ENCODE measurements at places on chromosomes 16 and 17.

DNA sequence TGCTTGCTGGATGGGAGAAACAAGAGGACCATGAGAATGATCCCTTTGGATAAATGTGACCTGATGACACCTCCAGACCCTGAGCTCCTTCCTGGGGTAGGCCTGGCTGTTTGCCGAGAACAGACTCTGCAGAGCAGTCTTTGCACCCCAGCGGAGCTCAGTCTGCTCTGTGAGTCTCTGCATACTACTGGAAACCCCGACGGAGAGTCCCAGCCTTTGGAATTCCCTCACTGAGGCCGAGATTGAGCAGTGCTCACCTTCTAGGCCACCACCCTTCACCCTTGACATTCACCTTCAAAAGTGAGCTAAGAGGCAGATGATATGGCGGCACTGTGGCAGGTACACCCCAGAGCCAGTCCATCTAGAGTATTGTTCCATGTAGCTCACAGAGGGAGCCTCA lies 172.2 kb upstream of the CDH13 start:
- no peak for DNase-seq

GRCh38 chr17:1604831-1605528 lies 23.7 kb downstream of the SLC43A2 start:
- DNase-seq = no peak

- DNase-seq = no peak
Measured at GRCh38 chr17:32807577-32807976, 69.3 kb downstream of the MYO1D start.

GRCh38 chr17:19004421-19005136 lies at the start of gene FAM83G:
TSS of gene FAM83G (minus strand) at chr17:19004764. CDS start at chr17:19004041, 723 bp downstream.
- DNase-seq = no peak

GRCh38 chr17:66507103-66507923 lies 204.9 kb downstream of the PRKCA start:
- no peak for DNase-seq

DNA sequence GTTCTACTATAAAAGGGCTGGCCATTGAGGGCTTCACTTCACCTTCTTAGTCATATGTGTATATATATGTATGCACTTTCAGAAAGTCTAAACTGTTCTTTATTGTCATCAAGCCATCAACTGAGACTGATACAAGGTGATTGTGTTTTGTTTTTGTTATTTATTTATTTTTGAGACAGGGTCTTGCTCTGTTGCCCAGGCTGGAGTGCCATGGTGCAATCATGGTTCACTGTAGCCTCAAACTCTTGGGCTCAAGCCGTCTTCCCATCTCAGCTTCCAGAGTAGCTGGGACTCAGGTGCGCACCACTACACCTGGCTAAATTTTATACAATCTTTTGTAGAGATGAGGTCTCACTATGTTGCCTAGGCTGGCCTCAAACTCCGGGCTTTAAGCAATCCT lies 5.6 kb downstream of the ZNRF1 start:
- DNase-seq = no peak

DNA sequence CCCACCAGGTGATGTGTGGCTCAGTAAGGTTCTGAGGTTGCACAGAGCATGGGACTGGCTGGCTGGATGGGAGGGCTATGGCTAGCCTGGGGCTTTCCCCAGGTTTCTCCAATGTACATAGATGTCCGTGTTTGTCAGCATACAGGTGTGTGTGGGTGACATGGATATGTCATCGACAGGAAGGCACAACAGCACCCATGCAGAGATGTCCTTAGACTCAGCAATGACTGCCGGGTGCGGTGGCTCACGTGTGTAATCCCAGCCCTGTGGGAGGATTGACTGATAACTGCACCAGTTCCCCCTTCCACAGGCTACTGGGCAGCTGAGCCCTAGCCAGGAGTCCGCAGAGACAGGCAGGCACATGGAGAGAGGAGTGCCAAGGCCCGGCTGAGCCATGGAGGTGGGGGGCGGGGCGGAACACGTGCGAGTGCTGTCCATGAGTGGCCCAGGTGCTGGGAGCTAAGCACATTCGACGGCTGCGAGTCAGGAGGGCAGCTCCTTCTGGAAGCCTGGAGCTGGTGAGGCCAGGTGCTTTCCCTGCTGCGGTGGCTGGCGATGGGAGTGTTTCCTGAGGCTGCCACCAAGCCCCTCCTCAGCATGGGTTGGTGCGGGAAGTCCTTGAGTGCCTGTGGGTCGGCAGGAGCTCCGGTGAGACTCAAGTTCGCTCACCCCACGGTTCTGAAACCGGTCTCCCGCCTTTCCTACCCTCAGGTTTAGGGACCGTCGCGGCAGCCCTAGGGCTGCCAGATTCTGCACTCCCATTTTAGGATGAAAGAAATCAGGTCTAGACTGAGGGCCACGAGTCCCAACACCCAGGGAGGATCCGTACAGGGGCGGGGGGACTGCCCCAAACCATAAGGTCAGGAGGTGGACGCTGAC lies 858 bp upstream of the ASPSCR1 start:
- peak; percentile 24 for DNase-seq

- DNase-seq = no peak
Measured at GRCh38 chr17:61285526-61286320, 113.9 kb upstream of the TBX2 start.

- DNase-seq = no peak
Measured at GRCh38 chr17:6970992-6971391, 24.9 kb upstream of the ALOX12 start.

- DNase-seq = no peak
Measured at GRCh38 chr17:62965686-62966425, at the start of gene TANC2. TSS of gene TANC2 (plus strand) at chr17:62966235. CDS start at chr17:63009560, 43,325 bp downstream.
